ENCODE measurements at places on chromosomes 13 and 19.

GRCh38 chr19:10182847-10183246 is 11.9 kb downstream of the DNMT1 start:
- DNase-seq = no peak

DNA sequence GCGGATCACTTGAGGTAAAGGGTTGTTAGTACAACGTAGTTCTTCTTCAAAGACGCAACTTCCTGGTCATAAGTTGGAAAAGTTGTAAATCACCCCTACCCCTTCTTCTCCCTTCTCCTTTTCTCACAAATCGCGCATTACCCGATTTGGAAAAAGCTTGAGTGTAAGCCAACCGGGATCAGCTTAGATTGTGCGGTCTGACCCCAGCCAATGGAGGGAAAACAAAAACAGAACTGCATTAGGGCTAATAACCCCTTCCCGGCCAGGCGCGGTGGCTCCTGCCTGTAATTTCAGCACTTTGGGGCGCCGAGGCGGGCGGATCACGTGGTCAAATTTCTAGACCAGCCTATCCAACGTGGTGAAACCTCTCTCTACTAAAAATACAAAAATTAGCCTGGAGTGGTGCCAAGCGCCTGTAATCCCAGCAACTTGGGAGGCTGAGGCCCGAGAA is 806 bp downstream of the ZNF90 start:
- DNase-seq = no peak

- no peak for DNase-seq
Observed at GRCh38 chr13:98368019-98368418, 190.9 kb upstream of the RNF113B start.

GRCh38 chr13:27168086-27168485 is 3.5 kb downstream of the USP12 start:
- no peak for DNase-seq

DNA sequence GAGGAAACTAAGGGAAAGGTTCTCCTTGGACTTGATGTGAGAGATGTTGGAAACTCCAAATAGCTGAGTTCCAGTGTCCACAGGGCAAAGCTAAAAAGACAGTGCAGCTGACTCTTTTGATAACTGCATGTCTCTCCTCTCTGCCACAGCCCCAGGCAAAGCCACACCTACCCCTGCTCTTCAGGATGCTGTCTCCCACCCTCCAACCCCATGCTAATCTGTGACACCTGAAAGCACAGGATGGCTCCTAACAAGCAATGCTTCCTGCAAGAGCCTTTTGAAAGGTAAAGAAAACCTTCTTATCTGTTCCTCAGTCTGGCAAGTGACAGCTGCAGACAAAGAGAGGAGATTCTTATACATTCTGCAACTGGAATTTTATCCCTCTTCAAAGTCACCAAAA is 14.5 kb downstream of the SLC46A3 start:
- no peak for DNase-seq

- DNase-seq = no peak
Observed at GRCh38 chr13:40983725-40984667, 35.1 kb downstream of the ELF1 start.

- DNase-seq = no peak
Observed at GRCh38 chr19:23263870-23264590, 13.8 kb upstream of the ZNF724 start.

- no peak for DNase-seq
Observed at GRCh38 chr13:41315443-41316047, 4.5 kb downstream of the NAA16 start.

GRCh38 chr13:20344836-20345490 is 112.8 kb upstream of the GJB6 start:
- no peak for DNase-seq
